ENCODE measurements at places on chromosomes 16 and 17.

GRCh38 chr17:68011199-68011665 is 15.0 kb upstream of the C17orf58 start:
- no peak for DNase-seq

- DNase-seq: no peak
Measured at GRCh38 chr17:8175795-8176196, 384 bp downstream of the TMEM107 start.

DNA sequence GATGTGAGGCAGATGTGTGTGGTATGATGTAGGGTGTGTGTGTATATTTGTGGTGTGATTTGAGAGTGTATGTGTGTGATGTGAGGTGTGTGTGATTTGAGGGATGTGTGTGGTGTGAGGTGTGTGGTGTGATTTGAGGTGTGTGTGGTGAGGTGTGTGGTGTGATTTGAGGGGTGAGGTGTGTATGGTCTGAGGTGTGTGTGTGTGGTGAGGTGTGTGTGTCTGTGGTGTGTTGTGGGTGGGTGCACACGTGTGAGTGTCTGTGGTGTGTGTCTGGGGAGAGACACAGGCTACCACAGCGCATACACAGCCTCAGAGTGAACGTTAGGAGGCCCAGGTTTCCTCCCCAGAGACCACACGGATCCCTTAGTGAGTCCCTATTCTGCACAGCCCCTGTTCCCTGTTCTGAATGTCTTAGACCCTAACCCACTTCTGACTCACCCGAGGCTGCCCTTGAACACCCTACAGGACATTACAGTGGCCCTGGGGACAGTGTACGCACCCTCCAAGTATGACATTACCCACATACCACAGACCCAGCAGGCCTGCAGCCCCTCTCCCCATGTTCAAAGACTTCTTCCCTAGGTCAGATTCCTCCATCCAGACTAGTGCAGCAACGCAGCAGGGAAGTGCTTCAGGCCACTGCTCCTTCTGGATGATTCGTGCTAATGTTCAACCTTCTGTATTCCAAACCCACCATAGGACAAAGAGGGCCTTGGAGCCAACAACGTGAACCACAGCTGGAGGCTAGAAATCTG is 3.5 kb upstream of the RAB37 start:
- no peak for DNase-seq

DNA sequence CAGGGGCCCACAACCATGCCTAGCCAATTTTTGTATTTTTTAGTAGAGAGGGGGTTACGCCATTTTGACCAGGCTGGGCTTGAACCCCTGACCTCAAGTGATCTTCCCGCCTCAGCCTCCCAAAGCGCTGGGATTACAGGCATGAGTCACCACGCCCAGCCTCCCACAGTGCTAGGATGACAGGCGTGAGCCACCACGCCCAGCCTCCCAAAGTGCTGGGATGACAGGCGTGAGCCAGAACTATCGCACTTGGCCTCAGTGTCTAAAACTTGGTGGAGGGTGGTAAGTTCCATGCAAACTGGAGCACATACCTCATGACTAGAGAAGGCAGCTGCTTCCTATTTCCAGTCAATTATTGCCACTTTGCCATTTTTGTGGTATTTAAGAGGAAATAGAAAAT is 7.1 kb downstream of the HSD17B2 start:
- no peak for DNase-seq

GRCh38 chr16:49625311-49626065 is 230.4 kb downstream of the ZNF423 start:
- DNase-seq: no peak

- DNase-seq: peak; percentile 80
Measured at GRCh38 chr16:86578611-86579267, 390 bp downstream of the FOXL1 start.

- DNase-seq: peak; percentile 50
Measured at GRCh38 chr16:71610936-71611871, 14.8 kb upstream of the MARVELD3 start.
